ENCODE measurements at places on chromosomes 2 and 18. TPM values are rescaled to one million over a fixed set of nuclear protein-coding genes. Genes with fewer than 3 reads are reported as not detected.

- no peak for DNase-seq
Measured at GRCh38 chr2:126227250-126227649, 428.7 kb upstream of the GYPC start.

DNA sequence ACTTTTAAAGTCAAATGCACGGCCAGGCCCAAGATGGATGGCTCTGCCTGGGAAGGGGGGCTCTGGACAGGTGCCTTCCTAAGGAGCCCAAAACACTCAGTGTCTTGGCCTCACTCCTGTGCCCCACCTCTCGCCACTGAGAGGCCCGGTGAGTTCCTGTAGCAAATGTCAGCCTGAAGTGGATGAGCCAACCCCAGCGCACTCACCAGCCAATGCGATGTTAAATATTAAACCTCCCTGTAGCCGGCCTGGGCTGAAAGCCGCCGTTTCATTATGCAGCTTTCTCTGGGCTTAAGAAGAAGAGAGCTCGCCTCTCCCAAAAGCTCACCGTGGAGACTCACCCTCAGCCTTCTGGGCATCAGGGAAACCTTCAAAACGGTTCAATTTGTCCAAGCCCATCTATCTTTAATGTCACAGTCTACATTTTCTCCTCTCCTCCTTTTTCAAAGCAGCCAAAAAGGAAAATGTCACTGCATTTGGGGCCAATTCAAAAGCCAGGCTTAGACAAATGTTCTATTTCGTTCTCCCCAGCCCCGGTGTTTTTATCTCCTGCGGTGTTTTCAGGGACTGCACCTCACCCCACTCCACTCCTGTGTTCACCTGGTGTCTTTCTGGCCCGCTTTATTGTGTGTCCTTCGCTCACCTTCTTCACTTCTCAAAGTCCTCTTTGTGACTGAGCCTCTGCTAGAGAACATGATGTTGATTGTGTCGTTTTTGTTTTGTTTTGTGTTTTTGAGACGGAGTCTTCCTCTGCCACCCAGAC lies 124.0 kb downstream of the NRP2 start:
- DNase-seq, result no peak

- no peak for DNase-seq
Measured at GRCh38 chr2:38093527-38094165, 17.7 kb upstream of the CYP1B1 start.

- no peak for DNase-seq
Measured at GRCh38 chr18:6682437-6683111, 46.9 kb upstream of the ARHGAP28 start.

DNA sequence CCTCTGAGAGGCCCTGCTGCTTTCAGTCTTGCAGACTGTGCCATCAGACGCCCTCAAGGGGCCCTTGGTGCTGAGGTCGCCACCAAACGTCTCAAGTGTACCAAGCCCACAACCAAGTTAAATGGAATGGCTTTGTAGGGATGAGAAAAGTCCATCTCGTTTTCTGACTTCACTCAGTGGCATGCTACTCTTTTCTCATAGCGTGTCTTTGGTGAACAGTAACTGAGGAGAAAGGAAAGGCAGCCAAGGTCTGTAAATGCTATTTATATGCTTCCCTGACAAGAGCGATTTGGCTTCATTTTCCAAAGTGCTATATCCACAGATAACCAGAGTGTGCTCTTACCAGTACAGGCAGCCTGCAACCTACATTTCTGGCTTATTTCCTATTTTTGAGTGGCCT lies 123.0 kb downstream of the MTX2 start:
- DNase-seq, result no peak

- DNase-seq, result no peak
Measured at GRCh38 chr2:15820927-15821326, 119.4 kb upstream of the MYCN start.

GRCh38 chr2:113080134-113080533 lies 12.4 kb downstream of the IL1F10 start:
- no peak for DNase-seq

- no peak for DNase-seq
Measured at GRCh38 chr2:1543776-1544477, 130.7 kb downstream of the TPO start.

DNA sequence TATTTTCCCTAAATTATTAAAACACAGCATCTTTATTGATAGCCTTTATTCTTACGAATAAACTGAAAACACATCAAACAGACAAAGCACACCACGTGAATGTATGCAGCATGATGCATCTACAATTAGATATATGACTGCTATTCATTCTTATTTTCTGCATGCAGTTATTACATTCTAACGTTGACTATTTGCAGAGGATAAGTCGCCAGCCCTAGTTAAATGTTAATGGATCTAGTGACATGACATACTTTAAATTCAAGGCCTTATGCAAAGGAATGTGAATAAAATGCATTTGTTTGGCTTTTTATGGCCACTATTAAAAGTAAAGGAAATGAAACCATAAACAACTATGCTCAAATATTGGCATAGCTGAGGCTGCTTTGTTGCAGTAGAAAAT lies 172.4 kb downstream of the MAP2 start:
- no peak for DNase-seq

DNA sequence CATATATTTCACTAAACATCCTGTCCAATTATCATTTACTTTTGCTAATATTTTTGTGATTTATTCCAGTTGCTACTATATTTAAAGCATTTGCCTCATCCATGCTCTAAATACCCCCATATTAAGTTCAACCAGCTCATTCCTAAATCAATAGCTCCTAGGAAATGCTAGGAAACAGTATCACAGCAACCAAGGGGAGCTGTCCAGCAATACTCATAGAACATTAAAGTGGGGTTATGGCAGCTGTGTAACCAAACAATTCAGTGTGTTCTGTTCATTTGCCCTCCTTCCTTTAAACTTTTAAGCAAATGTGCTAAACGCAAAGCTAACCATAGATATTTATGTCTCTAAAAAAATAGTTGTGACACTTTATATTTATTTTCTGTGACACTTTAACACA lies 41.1 kb downstream of the ACVR1C start:
- no peak for DNase-seq

DNA sequence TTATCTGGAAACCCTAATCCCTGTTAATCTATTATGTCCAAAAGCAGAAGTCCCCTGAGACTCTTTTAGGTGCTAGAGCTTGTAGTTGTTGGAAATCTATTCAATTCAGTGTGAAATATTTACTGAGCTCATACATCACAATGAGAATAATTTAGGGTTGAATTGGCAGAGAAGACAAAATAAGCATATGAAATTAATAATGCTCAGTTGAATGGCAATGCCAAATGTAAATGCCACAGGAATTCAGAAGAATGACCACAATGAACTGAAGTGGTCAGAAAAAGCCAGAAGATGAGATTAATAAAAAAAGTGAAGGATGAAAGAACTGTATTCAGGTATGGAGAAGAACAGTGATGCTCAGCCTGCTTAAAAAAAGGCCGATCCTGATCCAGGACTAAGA lies 8.0 kb upstream of the STAT4 start:
- no peak for DNase-seq

DNA sequence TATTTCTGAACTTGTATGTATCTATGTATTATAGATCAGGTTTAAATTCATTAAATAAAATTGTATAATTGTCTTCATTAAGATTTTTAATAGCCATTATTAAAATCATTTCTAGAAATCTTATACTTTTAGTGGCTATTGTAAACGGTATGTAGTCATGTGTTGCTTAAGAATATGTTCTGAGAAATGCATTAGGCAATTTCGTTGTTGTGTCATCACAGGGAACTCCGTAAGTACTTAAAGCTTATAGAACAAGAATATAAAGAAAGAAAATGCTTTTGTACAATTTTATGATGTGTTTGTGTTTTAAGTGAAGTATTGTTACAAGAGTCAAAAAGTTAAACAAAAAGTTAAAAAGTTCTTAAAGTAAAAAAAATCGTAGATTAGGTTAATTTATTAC lies 765.8 kb downstream of the METTL4 start:
- no peak for DNase-seq

GRCh38 chr2:222024932-222025880 lies 273.6 kb downstream of the PAX3 start:
- DNase-seq, result no peak

GRCh38 chr2:236168110-236169080 lies at the start of gene GBX2:
GBX2 (minus strand) TSS chr2:236168386; CDS start chr2:236167971, 415 bp downstream.
- no peak for DNase-seq

DNA sequence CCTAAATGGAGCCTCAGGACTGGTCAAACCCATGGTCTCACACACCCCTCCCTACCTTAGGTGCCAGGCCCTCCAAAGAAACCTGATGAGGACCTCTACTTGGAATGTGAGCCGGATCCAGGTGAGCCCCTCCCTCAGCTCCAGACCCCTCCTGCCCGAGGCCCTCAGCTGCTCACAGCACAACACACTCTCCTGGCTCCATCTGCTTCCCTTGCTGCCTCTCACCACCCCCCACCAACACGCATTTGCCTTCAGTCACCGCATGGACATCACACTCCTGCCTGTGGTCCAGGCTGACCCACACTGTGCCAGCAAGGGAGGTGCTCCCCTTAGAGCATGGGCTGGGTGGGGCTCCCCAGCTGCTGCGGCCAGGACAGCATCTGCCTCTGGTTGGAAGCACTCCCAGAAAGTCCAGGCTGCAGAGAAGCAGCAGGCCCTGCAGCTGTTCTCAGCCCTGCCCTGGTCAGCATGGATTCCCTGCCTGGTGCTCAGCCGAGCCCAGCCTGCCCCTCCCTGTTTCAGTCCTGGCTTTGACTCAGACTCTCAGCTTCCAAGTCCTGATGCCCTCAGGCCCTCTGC lies 15.1 kb downstream of the SH2D6 start:
- peak; percentile 72 for DNase-seq

DNA sequence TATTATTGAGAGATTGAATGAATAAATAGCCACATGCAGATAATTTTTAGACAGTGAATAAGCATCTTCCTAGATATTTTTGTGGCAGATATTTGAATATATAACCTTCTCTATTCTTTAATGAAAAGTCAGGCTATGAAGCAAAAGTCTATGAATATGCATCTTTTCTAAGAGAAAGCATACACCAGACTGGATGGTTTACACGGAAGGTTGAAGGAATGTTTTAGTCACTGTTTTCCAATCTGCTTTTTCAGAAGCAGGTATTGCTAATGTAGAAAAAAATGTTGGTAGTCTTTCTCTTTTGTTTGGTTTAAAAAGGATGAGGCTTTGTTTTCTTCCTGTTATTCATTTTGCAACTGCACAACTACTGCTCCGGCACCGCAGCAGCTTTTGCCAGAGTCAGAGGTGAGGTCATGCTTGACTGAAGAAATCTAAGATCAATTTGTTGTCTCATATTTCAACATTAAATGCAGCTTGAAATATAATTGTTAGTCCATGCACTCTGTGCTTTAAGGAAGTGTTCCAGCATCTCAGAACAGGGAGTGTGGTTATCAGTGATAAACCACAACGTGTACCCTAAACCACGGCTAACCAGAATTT lies 1540.8 kb upstream of the PIK3C3 start:
- DNase-seq, result no peak

GRCh38 chr2:223486751-223487150 lies 115.4 kb downstream of the SCG2 start:
- no peak for DNase-seq

- no peak for DNase-seq
Measured at GRCh38 chr2:52658598-52658997, 1109.0 kb upstream of the CHAC2 start.

- DNase-seq, result no peak
Measured at GRCh38 chr2:7905756-7906155, 776.1 kb upstream of the ID2 start.

DNA sequence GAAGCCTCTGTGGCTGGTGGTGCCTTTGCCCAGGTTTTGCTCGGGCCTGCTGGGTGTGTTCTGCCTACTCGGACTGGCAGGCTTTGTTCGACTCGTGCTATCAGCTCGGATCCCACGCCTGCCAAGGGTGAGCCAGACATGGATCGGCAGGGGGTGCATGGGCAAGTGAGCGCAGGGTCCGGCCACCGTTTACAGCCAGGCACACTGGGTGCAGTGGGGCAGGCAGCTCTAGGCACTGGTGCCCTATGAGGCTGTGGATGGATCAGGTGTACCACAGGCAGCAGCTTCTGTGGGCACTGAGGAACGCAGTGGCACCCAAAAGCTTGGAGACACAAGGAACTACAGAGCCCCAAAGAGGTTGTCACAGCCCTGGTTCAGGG lies 25.6 kb downstream of the MARCHF7 start:
- no peak for DNase-seq

- DNase-seq, result no peak
Measured at GRCh38 chr2:81304154-81304830, 999.7 kb upstream of the LRRTM1 start.

CD207 gene
- total RNA-seq, result not detected

SH3RF3 gene
- 4.6 TPM for total RNA-seq

NFATC1 gene
- 18.0 TPM for total RNA-seq

EGR4 gene
- not detected for total RNA-seq

DPP10 gene
- 0.29 TPM for total RNA-seq

WDR33 gene
- total RNA-seq, result 50.1 TPM

ANO7 gene
- total RNA-seq, result 0.98 TPM

ANKRD36 gene
- 64.7 TPM for total RNA-seq

UGT1A8 gene
- total RNA-seq, result not detected

ABCB6 gene
- 14.5 TPM for total RNA-seq

TET3 gene
- total RNA-seq, result 9.8 TPM

FOXD4L1 gene
- total RNA-seq, result not detected
